Stimulated activated CD8-positive, alpha-beta memory T cell treated with anti-CD3 and anti-CD28 coated beads, Interleukin-4, amount 100 ng/mL, for 4 hours (primary cell): ENCODE measurements at places on chromosomes 11 and 22.
A peak's percentile ranks its signal among the peaks of the same experiment; 100 is the strongest.

DNA sequence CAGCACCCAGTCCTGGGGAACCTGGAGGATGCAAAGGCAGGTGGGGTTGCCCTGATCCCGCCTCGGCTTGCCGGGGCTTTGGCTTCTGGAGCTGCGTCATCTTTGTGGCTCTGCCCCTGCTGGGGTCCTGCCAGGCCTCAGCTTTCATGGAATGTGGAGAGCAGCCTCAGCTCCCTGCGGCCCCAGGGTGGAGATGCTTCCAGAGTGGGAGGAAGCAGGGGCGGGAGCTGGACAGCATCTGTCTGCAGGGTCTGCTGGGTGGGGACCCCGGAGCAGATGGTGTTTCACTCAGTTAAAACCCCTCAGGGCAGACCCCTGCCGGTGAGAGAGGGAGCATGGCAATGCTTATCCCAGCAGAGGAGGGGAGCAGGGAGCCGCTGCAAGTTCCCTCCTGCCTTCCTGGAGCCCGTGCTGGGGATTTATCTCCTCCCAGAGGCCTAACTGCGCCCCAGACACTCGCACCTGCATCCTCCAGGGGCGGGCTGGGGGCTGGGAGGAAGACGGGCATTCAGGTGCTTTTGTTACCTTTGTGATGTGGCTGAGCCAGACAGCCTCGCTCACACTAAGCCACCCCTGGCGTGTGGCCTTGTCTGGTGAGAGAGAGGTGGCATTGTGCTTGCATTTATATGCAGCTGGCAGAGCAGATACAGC lies 15.7 kb downstream of the GRIK4 start:
- no peak for DNase-seq

GRCh38 chr11:107785401-107785800 lies 73.2 kb downstream of the SLC35F2 start:
- no peak for DNase-seq

DNA sequence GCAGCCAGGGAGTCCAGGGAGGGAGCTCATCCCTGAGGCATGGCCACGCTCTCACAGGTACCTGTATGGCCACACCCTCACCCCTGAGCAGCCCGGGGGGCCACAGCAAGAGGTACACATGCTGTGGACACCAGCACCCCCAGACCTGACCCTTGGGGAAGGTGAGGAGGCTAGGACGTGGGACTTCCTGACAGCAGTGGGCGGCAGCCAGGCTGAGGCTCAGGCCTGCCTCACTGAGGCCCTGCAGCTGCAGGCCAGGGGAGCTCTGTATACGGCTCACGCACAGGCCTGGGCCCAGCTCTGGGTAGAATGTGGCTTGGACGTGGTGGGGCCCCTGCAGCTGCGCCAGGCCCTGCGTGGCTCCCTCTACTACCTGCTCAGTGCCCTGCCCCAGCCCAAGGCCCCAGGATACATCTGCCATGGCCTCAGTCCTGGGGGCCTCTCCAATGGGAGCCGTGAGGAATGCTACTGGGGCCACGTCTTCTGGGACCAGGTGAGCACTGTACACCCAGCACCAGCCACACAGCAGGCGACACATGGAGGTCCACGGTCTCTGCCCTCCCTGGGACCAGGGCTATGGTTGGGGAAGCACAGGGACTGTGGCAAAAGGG lies 1.8 kb downstream of the PGGHG start:
- DNase-seq, result no peak

GRCh38 chr11:85672105-85672902 lies 7.4 kb upstream of the CREBZF start:
- no peak for DNase-seq

DNA sequence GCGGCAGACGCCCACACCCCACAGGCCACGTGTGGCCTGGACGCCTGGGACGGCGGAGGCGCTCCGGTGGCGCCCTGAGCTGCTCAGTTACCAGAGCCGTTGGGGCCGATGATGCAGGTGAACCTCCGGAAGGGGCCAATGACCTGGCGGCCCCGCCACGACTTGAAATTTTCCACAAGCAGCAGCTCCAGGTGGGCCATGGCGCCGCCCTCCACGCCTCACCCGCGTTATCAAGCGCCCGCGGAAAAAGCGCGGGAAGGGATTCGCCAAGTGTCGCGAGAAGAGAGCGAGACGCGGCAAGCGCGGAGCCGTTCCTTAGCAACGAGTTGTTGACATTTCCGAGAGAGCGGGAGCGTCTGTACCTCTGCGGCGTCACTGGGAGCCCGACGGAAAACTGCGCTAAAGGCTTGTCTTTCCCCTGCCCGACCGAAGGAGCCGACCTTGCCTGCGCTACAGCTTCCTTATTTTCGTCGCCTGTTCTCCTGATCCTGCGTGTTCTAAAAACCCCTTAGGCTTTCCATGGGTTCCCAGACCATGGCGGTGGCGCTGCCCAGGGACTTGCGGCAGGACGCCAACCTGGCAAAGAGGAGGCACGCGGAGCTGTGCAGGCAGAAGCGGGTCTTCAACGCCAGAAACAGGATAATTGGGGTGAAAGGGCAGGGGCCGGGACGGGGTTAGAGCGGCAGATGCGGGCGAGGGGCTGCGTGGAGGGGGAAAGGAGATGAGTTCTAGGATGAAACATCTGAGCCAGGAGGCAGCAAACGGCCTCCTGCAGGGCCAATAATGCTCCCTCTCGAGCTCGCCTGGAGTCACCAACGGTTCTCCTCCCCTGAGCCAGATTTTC lies at the start of the genes RIBC2 and SMC1B:
TSS of gene RIBC2 (plus strand) at position 326 of the 844 bp plus-strand sequence. CDS start at position 520, 194 bp downstream.
TSS of gene SMC1B (minus strand) at position 232 of the 844 bp plus-strand sequence. CDS start at position 200, 32 bp downstream.
- DNase-seq, result peak; percentile 56

- DNase-seq, result no peak
Observed at GRCh38 chr22:38733329-38733723, 22.5 kb downstream of the SUN2 start.
